Activated CD4-positive, alpha-beta T cell treated with anti-CD3 and anti-CD28 coated beads, Interleukin-2, amount 10 ng/mL, durations not matched to agents 24 days and 14 days (primary cell): ENCODE measurements at places on chromosomes 5 and 9. TPM values are rescaled to one million over a fixed set of nuclear protein-coding genes. Genes with fewer than 3 reads are reported as not detected.

The TRPM3 gene
- not detected in 2 replicates for total RNA-seq

The UBQLN1 gene
- total RNA-seq: 131 and 144 TPM in 2 replicates

The ZCCHC7 gene
- total RNA-seq: 24.2 and 25.3 TPM in 2 replicates

GRCh38 chr5:159786901-159787691 is 129.2 kb upstream of the ADRA1B start:
- peaks cover 24% of the 10 kb centered on the region for H3K27me3 ChIP-seq
- DNase-seq: no peak
- H3K4me3 ChIP-seq: no peak overlapping the region
- peaks cover 6% of the 10 kb centered on the region for H3K4me1 ChIP-seq
- no peaks in the 10 kb centered on the region for H3K36me3 ChIP-seq

DNA sequence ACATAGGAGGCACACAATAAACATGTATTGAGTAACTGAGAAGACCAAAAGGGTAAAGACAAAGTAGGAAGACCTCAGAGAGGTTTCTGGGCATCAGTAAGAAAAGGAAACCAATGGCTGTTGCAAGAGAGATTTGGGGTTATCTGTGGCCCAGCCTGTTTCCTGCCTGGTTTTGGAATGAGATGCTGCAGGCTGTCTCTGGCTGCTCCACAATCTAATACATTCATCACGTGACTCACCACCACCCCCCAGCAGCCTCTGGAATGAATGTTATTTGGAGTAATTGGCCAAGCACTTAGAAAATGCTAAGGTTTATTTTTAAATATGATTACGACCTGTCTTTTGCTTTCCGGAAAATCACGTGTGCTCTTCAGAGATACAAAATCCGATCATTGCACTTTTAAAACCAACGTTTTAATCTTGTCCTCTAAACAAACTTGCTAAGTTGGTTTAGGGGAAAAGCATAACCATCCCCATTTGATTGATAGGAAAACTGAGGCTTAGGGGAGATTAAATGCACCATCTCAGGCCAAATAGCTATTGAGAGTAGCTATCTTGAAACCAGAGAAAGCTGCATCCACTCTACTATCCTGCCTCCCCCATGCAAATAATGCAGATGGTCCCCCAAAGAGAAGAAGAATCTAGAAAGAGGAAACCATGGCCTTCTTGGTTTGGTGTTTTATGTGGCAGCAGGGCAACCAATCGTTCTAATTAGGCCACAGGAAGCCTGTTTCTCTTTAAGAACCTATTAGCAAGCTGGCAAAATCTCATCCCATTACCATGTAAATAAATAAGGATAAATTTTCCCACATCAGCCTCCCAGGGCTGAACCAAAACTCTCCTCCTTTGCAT is 151.8 kb upstream of the ADRA1B start:
- H3K4me1 ChIP-seq: peaks cover 9% of the 10 kb centered on the region
- H3K27me3 ChIP-seq: peaks cover 23% of the 10 kb centered on the region
- H3K36me3 ChIP-seq: no peaks in the 10 kb centered on the region
- H3K27ac ChIP-seq: no peak overlapping the region
- DNase-seq: no peak

GRCh38 chr9:88723751-88724150 is 188.8 kb downstream of the NXNL2 start:
- peaks cover 9% of the 10 kb centered on the region for H3K27me3 ChIP-seq
- DNase-seq: no peak
- H3K4me1 ChIP-seq: no peaks in the 10 kb centered on the region
- no peak overlapping the region for H3K4me3 ChIP-seq
